ENCODE measurements at places on chromosomes 2 and 18.

GRCh38 chr2:113172721-113173541, 840 bp upstream of the PSD4 start:
- DNase-seq: no peak

GRCh38 chr2:15348045-15348444, 213.1 kb downstream of the NBAS start:
- no peak for DNase-seq

DNA sequence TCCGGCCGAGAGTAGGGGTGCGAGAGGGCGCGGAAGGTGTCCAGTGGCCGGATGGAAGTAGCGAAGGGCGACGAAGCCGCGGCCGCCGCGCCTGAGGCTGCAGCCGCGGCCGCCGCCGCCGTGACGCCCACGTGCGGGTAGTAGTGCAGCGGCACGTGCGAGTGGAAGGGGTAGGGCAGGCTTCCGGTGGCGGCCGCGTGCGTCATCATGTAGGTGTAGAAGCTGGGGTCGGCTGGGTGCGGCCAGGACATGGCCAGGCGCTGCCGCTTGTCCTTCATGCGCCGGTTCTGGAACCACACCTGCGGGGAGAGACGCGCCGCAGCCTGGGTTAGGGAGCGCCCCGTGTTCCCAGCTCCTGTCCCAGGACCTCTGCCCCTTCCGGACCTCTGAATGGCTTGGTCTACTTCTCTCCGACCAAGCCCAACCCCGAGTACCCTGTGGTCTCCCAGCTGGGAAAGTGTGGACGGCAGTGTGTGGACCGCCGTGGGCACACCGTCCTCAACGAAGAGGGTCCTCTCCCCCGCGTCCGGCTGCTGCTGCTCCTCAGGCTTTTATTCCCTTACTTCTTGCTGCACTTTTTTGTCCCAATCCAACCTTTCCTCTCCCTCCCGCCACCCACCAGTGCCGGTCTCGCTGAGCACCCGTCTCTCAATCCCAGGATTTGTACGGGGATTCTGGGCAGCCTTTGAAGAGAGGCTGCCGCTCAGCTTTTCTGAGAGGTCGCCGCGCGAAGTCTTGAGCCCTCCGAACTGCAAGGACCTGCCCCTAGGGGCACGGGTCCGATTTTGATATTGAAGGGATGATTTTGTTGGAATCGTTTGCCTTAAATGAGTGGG, 3.0 kb downstream of the EVX2 start:
- DNase-seq: no peak

GRCh38 chr2:61670591-61671501, 132.7 kb upstream of the XPO1 start:
- no peak for DNase-seq

DNA sequence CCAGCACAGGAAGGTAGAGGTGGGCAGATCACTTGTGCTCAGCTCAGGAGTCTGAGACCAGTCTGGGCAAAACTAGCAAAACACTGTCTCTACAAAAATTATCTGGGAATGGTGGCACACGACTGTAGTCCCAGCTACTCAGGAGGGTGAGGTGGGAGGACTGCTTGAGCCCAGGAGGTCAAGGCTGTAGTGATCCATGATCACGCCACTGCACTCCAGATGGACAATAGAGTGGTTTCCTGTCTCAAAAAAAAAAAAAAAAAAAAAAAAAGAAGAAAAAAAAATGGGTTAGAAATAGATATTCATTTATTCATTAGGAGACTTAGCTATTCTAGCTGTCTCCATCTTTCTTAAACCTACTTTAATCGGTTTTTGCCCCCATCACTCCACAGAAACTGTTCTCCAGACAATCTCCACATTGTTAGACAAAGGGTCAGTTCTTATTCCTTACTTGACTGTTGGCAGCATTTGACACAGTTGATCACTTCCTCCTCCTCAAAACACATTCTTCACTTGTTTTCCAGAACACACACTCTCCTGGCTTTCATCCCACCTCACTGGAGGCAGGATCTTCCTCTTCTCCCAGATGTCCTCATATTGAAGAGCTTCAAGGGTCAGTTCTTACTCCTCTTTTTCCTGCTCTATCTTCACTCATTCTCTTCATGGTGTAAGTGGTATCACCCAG, 103.1 kb downstream of the DTNB start:
- no peak for DNase-seq

DNA sequence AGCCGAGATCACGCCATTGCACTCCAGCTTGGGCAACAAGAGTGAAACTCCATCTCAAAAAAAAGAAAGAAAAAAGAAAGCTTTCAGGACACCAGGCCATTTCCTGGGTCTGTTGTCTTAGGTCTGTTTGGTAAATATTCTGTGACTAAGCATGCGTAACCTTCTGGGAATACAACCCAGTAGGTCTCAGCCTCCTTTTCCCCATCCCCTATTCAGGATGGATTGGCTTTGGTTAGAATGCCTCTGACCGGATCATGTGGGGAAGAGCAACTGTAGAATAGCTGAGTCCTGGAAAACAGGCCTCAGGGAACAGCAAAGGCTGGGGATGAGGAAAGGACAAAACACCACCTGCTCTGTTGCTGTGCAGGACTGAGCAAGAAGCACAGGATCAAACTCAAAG, 1.6 kb upstream of the PDCL3 start:
- no peak for DNase-seq

GRCh38 chr2:65186093-65186868, 41.4 kb upstream of the ACTR2 start:
- no peak for DNase-seq

- DNase-seq: no peak
These were observed 182.5 kb downstream of the FSHR start for GRCh38 chr2:48971801-48972200.

- DNase-seq: no peak
These were observed 206.7 kb downstream of the SH3RF3 start for GRCh38 chr2:109335631-109336176.
